ENCODE measurements at places on chromosomes 12 and 14.

DNA sequence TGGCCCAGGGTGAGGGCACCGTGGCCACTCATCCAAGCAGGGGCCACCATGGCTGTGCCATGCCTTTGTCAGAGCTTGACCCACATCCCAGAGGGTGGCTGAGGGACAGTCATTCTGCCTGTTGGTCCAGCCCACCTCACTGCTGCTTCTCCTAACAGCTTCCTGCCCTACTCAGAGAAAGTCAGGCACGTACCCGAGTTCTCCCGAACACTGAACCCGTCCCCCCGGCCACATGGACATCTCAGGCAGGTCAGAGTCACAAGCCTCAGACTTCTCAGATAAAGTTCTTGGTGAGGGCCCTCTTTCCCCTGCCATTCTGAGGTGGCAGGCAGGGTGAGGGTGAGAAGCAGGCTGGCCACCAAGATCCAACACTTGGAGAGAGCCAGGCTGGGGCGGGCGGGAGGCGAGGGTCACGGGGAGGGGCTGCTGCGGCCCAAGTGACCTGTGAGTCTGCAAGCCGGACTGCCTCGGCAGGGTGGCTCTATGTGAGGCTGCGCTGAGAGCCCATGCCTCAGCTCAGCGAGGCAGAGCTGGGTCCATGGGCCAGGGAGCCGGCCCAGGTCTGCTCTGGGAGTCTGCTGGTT is 317.8 kb downstream of the TMEM121 start:
- no peak for DNase-seq

- DNase-seq: no peak
Measured at GRCh38 chr12:62716866-62717525, 218.0 kb downstream of the PPM1H start.

GRCh38 chr12:109459247-109459646 is 17.9 kb downstream of the KCTD10 start:
- DNase-seq: no peak

DNA sequence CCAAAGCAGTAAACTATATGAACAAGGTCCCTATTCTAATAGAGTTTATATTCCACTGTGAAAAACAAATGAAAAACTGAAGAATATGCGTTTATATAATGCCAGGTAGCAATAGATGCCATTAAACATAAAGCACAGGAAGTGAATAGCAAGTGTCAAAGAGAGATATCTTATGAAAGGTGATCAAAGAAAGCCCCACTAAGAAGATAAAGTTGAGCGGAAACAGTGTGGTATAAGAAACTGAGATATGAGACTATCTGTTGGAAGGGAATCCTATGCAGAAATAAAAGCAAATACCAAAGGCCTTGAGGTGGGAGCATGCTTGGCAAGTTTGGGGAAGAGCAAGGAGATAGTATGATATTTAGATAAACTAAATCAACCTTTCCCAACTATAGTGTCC is 123.1 kb upstream of the FAR2 start:
- no peak for DNase-seq

DNA sequence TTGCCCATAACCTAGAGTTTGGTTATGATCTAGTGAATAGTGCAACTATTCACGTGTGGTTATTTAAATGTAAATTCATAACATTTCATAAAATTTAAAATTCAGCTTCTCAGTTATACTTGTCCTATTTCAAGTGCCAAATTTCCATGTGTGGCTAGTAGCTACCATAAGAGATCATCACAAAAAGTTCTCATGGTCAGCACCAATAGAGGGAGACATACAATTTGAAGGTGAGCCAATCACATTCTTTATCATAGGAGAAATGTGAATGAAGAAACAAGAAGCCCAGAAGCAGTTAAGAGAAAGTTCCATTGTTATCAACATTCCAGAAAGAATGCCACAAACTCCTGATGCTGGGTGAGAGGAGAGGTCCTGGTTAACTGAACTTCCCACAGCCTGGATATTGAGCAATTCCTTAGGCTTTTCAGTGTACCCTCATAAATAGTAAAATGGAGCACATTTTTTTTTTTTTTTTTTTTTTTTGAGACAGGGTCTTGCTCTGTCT is 892.9 kb upstream of the USP15 start:
- DNase-seq: no peak

- no peak for DNase-seq
Measured at GRCh38 chr14:97543221-97543620, 746.0 kb downstream of the VRK1 start.

- no peak for DNase-seq
Measured at GRCh38 chr14:103347091-103347815, 13.2 kb downstream of the EIF5 start.

DNA sequence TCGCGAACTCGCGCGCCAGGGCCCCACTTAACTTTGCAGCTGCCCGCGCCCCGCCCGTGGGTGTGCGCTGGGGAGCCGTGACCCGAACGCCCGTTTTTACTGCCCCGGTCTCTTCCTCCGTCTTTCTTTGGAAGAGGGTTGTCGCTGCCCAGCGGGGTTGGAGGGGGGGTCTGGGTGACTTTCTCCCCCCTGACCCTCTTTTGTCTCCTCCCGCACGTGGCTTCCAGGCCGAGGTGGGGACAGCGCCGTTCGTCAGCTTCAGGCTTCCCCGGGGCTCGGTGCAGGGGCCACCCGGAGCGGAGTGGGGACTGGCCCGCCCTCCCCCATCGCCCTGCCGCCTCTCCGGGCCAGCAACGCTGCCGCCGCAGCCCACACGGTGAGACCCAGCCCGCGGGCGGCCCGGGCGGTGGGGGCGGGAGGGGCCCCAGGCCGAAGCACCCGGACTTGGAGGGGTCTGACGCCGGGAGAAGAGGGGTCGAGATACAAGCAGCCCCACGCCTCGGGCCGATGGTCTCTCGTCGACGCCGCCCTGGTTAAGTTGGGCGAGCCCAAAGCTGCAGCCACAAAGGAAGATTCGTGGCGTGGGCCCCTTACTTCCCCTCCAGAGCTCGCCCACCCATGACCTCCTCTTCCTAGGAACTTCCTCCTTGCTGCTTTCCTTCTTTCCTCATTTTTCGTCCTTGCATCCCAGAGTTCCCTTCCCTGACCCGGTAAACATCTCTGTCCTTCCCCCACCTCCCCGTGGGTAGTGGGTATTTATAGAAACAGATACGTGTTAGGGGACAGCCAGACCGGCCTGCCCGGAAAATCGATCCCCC is 1.2 kb downstream of the DYRK2 start:
- DNase-seq: peak; percentile 76

- no peak for DNase-seq
Measured at GRCh38 chr12:29640589-29641345, 143.0 kb downstream of the TMTC1 start.

- no peak for DNase-seq
Measured at GRCh38 chr14:72700338-72701236, 193.3 kb downstream of the DPF3 start.

DNA sequence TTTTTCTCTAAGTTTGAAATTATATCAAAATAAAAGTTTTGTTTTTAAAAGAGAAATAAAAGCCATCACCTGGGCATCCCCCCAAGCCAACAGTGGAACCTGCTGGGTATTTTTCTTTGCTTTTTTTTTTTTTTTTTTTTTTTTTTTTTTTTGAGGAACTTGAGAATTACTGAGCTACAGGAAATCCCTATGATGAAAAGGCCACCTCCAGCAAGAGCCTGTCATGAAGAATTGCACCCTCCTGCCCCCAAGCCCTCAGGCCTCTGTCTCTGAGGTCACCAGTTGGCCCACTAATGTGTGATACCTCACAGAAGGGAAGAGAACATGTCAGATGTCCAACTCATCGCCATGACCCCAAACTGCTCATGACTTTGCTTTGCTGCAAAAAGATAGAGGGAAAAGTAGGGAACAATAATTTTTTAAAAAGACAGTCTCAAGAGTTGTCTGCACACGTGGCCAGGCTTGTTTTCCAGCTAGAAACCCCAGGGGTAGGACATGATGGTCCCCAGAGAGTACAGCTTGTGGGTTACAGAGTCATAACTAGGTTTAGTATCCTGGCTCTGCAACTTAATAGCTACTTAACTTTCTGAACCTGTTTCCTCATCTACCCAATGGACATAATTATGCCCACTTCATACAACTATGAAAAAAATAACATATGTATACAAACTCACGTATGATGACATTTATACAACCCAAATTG is 124.3 kb upstream of the EGLN3 start:
- DNase-seq: no peak

GRCh38 chr12:95663525-95663924 is 112.2 kb upstream of the USP44 start:
- DNase-seq: no peak

GRCh38 chr12:88574278-88574677 is 6.0 kb downstream of the KITLG start:
- peak; percentile 61 for DNase-seq

DNA sequence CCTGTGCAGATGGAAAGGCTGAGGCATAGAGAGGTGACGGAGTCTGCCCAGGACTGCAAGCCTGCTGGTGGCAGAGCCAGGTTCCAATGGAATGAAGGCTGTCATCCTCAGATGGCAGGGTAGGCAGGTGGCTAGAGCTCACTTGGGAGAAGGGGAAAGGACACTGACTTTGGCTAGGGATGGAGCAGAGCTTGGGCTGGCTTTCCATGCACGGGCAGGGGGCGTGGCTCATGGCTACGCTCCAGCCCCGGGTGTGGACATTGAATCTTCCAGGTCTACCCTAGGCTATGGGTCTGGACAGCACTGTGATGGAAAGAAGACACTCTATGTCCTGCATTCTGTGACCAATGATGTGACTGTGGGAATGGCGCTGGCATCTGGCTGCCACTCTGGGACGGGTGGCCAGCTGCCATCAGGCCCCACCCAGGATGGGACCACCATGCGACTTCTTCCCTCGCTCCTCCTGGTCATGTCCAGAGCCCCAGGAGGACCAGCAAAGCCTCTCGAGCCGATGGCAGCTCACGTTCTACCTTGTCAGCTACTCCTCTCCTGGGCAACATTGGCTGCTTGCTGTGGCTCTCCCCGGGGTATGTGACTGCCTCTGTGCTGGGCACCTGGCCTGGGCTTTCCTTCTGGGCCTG is 398.7 kb downstream of the TMEM121 start:
- no peak for DNase-seq

DNA sequence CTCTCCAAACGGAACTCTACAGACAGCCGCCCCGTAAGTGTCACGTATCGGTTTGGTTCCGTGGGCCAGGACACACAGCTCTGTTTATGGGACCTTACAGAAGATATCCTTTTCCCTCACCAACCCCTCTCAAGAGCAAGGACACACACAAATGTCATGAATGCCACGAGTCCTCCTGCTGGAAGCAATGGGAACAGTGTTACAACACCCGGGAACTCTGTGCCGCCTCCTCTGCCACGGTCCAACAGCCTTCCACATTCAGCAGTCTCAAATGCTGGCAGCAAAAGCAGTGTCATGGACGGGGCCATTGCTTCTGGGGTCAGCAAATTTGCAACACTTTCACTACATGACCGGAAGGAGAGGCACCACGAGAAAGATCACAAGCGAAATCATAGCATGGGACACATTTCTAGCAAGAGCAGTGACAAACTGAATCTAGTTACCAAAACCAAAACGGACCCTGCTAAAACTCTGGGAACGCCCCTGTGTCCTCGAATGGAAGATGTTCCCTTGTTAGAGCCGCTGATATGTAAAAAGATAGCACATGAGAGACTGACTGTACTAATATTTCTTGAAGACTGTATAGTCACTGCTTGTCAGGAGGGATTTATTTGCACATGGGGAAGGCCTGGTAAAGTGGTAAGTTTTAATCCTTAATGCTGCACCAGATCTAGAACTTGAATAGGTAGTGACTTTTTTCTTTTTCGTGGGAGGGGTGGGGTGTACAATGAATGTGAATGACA is 69.7 kb downstream of the WDR20 start:
- no peak for DNase-seq

DNA sequence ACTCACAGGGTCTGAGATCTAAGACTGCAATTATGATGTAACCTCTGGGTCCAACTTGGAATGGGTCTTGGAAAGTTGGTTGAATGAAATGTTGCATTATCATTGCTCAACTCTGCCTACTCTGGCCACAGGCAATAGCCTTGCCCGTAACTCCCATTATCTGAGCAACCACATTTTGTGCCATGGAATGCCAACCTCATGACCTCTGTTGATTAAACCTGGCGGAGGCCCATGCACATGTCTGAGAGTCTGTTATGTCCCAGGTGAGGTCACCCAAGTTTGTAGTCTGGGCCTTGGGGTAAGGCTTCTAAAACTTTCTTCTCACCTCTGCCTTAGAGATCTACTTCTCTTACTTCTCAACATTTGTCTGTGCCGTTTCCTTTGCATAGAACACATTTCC is 140.9 kb downstream of the TBX5 start:
- DNase-seq: no peak

- DNase-seq: no peak
Measured at GRCh38 chr14:91048265-91048664, 12.2 kb downstream of the RPS6KA5 start.

- no peak for DNase-seq
Measured at GRCh38 chr12:13124656-13125505, 21.4 kb upstream of the GSG1 start.

DNA sequence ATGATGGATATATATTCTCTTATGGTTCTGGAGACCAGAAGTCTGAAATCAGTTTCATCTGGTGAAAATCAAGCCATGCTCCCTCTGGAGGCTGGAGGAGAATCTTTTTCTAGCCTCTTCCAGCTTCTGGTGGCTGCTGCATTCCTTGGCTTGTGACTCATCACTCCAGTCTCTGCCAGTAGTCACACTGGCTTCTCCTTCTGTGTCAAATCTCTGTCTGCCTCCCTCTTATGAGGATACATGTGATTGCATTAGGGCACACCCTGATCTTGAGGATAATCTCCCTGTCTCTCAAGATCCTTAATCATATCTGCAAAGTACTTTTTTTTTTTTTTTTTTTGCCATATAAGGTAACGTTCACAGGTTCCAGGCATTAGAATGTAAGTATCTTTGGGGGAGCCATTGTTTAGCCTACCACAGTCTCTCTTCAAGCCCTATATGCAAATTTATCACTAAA is 17.7 kb downstream of the DNAL1 start:
- no peak for DNase-seq

GRCh38 chr14:24113379-24113800 is 1.2 kb upstream of the DCAF11 start:
- no peak for DNase-seq

- no peak for DNase-seq
Measured at GRCh38 chr12:109502332-109502731, 24.9 kb downstream of the UBE3B start.

DNA sequence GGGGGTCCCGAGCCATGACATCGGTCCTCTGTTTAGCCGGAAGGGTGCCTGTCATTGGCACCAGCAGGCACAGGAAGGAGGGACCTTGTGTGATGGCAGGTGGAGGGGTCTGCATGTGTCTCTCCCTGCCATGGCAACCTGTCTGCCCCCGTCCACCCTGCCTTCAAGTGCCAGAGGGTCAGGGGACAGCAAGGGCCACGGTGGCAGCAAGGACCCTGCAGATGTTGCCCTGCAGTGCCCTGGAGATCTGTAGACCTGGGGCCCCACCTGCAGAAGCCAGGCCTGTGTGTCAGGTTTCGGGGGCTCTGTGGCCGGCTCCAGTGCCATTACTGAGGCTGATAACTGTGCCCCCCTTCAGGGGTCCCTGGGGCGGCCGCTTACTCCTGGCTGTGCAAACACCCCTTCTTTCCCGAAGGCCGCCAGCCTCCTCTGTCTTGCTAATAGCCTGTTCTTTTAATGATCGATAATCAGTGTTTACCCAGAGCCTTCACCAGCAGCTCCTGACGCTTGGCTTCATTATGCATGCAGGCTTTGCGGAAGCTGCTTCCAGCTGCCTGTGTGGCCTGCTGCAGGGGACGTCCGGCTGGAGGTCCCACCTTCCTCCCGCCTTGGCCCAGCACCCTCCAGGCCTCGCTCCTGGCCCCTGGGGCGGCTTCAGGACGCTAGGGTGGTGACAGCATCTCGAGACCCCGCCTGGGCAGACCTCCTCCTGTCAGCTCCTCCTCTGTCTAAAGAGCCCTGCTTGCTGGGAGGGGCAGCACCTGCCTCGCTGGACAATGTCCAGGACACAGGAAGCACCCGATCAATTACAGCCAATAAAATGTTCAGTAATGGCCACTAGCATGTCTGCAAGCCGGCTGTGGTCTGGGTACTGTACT is 153.0 kb downstream of the KIF26A start:
- no peak for DNase-seq

Data from NCI-H1417 (cell line).